ENCODE measurements at places on chromosomes 1 and 21.
A peak's percentile ranks its signal among the peaks of the same experiment; 100 is the strongest.

DNA sequence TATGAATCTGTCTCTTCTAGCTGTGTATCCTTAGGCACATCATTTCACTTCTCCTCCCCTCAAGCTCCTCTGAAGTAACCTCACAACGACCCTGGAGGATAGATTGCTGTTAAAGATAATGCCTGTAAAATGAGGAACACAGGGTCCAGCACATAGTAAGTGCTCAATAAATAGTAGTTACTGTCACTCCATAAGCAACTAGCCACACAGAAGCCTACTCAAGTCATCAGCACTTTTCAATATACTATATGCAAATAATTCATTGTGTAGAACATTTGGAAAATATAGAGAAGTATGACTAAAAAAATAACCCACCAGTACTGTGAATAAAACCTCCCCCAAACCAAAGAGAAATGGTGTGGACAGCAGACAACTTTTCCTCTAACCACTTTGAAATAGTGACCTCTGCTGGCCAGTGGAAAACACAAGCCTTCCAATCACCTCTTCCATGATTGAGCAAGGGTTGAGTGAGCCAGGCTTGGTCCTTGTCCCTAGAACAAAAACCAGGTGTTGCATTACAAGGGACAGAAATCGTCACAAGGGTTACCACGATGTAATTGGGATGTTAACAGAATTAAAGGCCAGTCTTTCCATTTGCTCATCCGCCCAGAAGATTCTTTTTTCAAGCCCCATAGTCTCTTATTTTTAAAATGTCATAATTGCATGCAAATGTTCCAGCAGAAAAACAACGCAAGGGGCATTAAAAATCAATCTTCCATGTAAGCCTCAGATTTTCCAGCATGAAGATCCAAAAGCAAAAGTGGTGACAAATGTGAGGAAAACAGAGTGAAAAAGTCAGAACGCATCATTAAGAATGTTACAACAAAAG is 15.7 kb upstream of the GLIS1 start:
- DNase-seq: peak; percentile 26

DNA sequence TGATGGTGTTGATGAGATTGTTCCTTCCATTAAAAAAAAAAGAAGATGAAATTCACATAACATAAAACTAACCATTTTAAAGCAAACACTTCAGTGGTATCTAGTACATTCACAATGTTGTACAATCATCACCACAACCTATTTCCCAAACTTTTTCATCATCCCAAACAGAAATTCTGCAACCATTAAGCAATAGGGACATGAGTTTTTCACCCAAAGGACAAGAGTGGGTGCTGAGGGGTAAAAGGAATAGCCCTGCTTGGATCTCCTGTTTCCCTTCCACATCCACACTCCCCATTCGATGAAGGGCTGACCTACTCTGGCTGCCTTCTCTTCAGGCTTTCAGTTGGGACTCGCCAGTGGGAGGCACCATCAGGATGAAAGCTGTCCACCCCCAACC is 59.3 kb downstream of the SLC9A1 start:
- DNase-seq: no peak

GRCh38 chr1:17891205-17892110 is 136.3 kb downstream of the ACTL8 start:
- no peak for DNase-seq

GRCh38 chr1:39653546-39654031 is 14.1 kb upstream of the HEYL start:
- DNase-seq: peak; percentile 79

GRCh38 chr1:37399205-37399604 is 75.2 kb upstream of the ZC3H12A start:
- no peak for DNase-seq

GRCh38 chr1:19547814-19548213 is 62.5 kb upstream of the CAPZB start:
- no peak for DNase-seq

- no peak for DNase-seq
Measured at GRCh38 chr1:25544243-25544764, 898 bp downstream of the LDLRAP1 start.

GRCh38 chr1:212683357-212683722 is 16.3 kb downstream of the BATF3 start:
- peak; percentile 57 for DNase-seq

DNA sequence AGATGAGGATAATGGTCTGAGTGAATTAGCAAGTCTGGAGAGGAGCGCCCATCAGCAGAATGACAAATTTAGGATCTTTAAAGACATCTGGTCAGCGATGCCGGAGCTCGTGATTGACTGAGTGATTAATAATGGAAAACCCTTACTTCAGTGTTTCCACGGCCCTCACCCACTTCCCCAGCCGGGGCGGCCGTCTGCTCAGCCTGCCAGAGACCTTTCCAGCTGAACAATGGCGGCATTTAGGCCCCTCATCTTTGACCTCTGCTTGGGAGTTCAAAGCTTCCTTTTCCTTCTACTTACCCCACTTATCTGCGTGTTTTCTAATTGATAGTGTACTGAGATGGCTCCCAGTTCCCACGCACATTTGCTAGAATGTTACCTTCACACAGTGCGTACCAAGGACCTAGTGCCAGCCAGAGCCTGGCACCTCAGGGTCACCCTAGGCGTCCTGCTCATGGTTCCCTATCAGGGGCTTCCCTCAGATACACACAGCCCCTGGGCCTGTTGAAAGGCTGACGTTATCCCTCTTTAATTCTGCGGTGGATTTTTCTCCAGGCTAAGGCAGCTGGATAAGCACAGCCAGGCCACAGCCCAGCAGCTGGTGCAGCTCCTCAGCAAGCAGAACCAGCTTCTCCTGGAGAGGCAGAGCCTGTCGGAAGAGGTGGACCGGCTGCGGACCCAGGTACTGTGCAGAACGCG is 232.8 kb downstream of the SDCCAG8 start:
- DNase-seq: no peak

DNA sequence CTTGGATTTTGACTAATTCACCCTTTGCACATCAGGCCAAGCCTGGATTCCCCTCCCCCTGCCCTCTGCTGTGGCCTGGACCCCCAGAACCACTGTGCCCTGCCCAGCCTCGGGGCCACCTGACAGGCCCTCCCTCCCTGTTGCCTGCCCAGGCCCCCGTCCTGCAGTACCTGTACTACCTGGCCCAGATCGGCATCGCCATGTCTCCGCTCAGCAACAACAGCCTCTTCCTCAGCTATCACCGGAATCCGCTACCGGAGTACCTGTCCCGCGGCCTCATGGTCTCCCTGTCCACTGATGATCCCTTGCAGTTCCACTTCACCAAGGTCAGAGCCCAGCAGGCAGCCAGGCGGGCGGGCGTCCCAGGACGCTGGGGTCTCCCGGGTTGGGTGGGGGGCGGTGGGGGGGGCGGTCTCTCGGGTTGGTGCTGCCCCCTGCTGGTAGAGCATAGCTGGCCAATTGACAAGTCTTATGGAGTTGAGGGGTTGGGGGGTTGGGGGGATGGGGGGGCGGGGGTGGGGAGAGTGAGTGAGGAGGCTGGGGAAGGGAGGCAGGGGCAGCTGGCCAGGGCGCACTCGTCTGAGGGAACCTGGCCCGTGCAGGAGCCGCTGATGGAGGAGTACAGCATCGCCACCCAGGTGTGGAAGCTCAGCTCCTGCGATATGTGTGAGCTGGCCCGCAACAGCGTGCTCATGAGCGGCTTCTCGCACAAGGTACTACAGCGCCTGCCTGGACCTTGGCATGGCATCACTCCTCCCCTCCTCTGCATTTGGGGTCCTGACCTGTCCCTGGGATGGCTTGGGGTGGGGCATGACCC is 10.7 kb downstream of the AMPD2 start:
- DNase-seq: peak; percentile 53

GRCh38 chr1:235330918-235331285 is 2.5 kb downstream of the GGPS1 start:
- no peak for DNase-seq

DNA sequence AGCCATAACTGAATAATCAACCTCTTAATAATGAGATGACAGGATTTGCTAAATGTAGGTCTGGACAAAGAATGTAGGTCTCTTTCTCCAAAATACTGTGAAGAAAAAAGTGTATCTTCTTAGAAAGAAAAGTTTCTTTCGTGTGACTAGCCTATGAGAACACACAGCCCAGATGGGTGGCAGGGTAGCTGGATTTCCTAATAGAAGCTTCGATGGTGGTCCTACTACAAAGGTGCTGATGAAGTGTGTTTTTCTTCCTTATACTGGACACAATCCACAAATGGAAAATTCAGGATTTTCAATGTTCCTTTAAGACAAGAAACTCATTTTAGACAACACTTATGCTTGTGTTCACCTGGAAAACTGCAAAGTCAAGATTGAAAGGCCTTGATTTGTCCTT is 90.2 kb upstream of the ZNHIT6 start:
- DNase-seq: no peak

GRCh38 chr1:117857418-117857817 is 72.0 kb downstream of the GDAP2 start:
- no peak for DNase-seq

DNA sequence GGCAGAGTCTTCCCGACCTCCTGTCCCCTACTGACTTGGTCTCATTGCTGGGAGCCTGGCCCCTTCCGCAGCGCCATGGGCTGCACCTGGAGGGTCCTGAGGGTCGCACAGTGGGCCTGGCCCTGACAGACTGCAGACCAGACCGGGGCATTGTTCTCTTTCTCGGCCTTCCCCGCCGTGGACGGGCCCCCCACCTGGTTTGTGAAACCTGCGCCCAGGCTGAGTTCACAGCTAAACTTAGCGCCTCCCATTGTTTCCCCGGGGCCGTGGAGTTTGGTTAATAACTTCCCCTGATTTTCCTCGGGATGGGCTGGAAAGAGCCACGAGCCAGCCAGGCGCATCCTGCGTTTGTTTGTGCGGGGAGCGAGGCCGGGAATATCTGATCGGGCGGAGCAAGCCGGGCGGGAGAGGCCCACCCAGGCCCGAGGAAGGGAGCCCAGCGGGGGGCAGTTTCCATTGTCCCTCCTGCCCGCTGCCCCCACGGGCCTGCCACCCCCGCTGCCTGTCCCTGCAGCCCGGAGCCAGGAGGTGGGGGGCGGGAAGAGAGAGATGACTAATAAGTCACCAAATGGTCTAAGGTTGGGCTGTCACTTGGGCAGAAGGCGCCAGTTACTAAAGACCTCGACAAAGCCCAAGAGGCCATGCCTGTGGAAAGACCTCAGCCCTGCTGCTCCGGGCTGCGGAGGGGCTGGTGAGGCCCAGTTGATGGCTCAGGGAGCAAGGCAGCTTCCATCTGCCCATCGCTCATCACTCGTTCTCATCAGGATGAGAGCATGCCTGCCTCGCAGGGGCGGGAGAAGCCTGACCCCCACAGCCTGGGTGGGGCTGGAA is 39.0 kb upstream of the ARHGEF16 start:
- DNase-seq: no peak

GRCh38 chr1:63863145-63863544 is 89.3 kb downstream of the ROR1 start:
- no peak for DNase-seq

GRCh38 chr1:234154320-234155251 is 218.7 kb upstream of the COA6 start:
- DNase-seq: no peak

DNA sequence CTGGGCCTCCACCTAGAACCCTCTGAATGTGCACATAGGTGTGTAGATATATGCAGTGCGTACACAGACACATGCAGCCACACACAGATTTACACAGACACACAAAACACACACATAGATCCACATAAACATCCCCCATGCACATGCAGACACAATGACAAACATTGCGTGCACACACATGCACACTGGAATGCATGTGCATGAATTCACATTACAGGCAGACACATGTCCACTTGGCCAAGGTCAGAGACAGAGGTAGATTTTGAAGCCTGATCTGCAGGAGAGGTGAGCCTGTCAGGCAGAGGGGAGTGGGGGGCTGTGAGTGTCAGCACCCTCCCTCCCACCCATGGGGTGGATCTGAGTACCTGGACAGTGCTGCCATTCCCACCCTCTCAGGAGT is 338.5 kb downstream of the PTPRU start:
- DNase-seq: no peak

DNA sequence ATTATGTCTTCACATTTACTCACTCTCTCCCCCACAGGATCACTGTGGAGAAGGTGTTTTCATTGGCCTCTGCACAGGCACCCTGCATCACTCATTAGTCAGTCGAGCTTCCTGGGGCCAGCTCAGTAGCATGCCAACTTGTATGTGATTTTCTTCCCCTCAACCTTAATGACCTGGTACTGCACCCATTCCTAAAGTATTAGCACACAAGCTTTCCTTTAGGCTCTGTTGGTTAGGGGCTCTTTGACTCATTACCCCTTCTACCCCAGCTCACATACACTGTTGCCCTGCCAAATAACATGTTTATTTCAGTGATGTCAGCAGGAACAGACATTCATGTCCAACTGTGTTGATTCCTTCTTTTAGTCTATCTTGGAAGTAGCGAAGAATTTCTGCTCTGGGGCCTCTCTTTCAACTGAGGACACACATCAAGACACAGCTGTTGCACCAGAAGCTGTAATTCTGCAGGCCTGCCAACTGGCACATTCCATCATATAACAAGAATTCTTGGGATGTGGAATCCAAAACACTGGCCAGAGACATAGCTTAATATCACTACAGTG is 603.5 kb upstream of the ADAMTS5 start:
- DNase-seq: no peak

GRCh38 chr1:234244482-234244881 is 128.8 kb upstream of the COA6 start:
- DNase-seq: no peak

GRCh38 chr1:26003756-26004155 is 5.9 kb upstream of the PAFAH2 start:
- DNase-seq: no peak

GRCh38 chr21:37398697-37399096 is 32.1 kb downstream of the DYRK1A start:
- no peak for DNase-seq

GRCh38 chr1:109791495-109792043 is 27.8 kb upstream of the EPS8L3 start:
- no peak for DNase-seq

DNA sequence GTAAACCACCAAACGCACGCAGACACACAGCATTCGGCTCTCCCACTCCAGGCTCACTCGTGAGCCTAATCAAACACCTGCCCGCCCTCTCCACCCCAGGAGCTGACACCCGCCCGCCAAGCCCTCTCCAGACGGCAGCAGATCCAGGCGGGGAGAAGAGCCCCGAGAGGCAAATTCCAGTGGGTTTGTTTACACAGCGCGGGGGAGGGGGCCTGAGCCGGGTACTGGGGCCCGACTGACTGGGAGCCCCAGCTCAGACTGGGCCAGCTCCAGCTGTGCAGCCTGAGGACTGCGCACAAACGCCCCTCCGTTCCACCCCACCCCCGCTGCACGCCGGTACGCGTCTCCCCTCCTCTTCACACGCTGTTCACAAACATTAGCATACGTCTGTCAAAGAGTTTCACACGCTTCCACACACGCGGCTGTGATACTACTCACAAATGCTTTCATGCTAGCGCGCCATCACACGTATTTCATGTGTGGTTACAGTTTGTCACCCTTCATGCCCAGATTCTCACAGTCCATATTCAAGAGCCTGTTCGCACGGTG is 1.0 kb upstream of the EFNA1 start:
- DNase-seq: peak; percentile 36
